LNCaP clone FGC (cell line): ENCODE measurements at places on chromosomes 16 and 17.

DNA sequence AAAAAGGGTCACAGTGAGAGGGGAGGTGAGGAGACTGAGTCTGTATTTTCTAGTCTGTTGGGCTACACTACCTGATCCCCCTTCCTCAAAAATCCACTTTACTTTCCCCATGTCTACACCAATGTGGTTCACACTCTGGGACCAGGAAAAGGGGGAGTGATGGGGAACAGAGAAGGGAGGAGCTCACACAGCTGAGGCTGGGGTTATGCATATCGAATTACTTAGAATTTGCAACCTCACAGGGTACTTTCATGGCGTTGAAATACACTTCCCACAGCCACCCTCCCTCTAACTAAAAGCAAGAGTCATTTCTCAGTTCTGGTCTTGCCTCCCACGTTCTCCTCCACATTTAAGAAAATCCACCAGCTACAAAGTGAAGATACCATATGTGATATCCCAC, 14.1 kb downstream of the MAPT start:
- no peak for DNase-seq

- DNase-seq, result no peak
Measured at GRCh38 chr16:46911038-46911437, 26.9 kb downstream of the GPT2 start.

DNA sequence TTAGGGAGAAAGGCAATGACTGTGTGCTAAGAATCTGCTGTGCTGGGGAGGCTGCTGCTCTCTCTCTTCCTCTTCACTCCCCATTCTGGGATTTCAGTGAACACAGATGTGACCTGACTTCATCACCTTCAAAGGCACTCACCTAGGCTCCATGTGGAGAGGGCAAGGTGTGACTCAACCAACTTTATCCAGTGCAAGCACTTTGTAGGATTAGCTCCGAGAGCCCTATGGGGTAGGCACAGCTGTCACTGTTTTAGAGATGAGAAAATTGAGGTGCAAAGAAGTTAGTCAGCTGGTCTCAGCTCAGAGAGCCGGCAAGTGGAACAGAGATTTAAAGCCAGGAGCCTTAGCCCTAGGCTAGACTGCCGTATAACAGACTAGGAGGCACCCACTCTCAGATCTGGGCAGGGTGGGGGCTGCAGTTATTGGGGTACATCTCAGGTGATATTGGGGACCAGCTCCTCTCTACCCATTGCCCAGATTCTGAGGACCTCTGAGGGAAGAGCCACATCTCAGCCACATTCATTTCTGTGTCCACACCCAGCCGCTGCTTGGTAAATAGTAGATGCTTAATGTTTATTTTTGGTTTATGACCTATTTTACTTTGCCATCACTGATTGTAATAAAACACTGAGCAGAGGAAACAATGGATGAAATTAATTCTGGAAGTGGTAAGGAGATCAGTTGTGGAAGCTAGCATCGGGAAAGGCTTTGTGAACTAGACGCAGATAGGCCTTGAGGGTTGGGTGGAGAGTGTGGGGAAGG, 138.8 kb downstream of the CCDC182 start:
- DNase-seq, result peak; percentile 26

DNA sequence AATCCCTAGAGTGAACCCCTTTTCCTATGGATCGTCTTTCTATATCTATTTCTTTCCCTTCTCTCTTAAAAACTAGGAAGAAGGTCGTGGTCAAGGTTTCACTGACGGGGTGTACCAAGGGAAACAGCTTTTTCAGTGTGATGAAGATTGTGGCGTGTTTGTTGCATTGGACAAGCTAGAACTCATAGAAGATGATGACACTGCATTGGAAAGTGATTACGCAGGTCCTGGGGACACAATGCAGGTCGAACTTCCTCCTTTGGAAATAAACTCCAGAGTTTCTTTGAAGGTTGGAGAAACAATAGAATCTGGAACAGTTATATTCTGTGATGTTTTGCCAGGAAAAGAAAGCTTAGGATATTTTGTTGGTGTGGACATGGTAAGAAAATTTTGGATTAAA, 9.6 kb downstream of the CYLD start:
- no peak for DNase-seq

GRCh38 chr17:21043296-21044232, 753 bp upstream of the USP22 start:
- peak; percentile 96 for DNase-seq

DNA sequence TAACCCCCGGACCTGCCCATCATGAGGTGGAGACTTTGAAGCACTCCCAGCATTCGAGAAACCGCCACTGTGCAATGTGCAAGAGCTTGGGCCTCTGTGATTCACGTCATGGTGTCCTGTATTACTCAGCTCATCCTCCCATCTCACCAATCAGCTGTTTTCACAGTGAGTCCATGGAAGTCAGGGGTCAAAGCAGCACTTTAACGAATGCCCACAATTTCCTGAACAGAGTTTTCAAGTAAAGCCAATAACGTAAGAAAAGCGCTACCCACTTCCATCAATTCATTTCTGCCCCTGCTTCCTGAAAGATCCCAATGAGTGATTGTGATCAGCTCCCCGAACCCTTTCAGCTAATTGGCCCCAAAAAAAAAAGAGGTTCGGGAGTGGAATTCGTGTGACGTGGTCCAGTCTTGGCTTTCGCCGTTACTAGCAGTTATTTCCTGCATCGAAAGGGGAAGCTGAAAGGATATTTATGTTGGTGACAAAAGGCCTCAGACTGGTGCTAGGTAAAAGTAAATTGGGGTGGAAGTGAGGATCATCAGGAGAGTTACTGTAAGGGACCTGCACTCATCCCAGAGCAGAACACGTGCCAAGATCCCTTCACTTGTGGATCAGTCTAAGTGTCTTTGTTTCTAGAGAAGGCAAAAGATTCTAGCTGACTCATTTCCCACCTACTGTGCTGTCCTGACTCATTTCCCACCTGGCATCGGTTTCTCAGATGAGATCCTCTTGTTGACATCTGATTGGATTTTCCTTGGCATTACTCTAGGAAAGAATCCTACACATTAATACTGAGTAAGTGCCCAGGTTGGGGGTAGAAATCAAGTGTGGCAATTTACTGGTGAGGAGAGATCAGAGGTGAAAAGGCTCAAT, 136.7 kb upstream of the NUDT7 start:
- DNase-seq, result no peak

DNA sequence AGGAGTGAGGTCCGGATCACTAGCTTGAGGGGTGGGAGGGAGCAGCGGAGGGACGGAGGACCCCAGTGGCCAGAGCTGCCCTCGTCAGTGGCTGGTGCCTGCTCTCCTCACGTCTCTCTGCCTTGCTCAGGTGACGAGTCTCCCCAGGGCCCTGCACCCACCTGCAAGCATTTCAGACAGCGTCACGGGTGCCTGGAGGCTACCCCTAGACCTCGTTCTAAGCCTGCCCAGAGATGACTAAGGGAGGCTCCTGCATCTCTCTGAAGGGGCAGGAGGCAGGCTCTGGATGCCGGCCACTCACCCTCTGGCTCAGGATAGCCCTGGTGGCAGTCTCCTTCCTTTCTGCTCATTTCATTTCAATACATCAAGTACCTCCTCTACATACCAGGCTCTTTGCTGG, 68.8 kb downstream of the MRC2 start:
- DNase-seq, result no peak

DNA sequence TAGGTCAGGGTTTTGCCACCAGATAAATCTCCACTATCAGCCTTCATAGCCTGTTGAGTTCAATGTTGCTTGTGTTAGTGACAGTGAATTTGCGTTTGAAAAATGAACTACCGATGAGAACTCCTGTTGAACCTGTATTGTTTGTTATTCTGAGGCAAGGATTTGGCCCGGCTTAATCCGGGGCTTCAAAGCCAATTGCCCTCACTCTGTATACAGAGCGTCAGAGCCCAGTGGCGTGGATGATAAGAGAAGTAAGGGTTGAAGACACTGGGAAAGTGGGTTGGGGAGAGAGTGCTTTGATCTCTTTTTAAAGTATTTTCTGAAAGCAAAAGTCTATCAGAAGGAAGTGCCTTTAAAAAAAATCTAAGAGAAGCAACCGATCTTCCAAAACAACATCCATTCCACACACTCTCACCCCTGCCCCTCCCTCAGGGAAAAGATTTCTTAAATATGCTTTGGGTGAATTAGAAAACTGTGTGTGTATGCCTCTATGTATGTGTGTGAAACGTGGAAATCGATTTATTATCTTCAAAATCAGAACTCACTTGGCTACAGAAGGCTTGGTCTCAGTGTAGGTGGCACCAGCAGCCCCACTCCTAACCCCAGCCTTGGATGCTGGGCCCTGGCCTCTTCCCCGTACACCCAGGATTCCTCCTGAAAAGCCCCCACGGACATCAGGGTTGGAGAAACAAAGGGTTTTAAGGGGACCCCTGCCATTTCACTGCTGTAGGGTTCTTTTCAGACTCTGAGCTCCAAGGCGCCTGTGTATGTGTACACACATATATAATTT, 8.8 kb downstream of the TBX4 start:
- no peak for DNase-seq

GRCh38 chr17:68060336-68060735, 24.8 kb downstream of the KPNA2 start:
- DNase-seq, result no peak

DNA sequence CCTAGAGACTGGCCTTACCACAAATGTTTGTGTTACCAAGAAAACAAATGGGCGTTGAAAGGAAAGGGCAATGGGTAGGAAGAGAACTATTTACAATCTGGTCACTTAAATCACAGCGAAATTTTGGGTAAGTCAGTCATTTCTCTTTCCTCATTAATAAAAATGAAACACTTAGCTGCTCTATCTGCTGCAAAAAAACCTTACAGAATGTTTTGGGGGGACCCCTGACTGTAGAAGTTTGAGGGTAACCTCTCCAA, 742 bp upstream of the NUTF2 start:
- no peak for DNase-seq

- DNase-seq, result no peak
Measured at GRCh38 chr17:50221864-50222545, 20.6 kb upstream of the COL1A1 start.

DNA sequence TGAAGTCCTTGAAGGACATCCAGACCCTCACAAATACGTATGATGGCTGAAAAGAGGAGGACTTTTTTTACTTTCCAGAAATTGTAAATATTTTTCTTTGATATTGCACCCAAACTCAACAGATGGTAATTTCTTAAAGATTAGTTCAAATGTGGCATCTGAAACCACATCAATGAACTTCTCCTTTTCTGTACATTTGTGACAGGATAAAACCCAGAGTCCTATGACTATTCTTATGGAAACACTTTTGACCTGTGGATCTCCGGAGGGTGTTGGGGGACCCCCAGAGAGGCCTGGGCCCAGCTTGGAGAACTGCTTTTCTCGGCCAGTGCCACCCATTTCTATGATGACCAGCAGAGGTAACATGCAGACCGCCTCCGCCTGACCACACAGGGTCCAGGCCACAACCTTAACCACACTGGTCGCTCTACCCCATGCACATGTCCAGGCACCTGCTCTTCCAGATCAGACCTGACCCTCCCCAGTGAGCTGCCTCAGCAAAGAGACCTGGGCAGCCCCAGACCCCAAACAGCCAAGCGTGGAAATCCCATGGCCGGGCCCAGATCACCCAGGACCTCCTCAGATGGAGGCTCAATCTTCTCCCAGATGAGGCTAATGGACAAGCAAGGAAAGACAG, 22.7 kb downstream of the RPH3AL start:
- no peak for DNase-seq

DNA sequence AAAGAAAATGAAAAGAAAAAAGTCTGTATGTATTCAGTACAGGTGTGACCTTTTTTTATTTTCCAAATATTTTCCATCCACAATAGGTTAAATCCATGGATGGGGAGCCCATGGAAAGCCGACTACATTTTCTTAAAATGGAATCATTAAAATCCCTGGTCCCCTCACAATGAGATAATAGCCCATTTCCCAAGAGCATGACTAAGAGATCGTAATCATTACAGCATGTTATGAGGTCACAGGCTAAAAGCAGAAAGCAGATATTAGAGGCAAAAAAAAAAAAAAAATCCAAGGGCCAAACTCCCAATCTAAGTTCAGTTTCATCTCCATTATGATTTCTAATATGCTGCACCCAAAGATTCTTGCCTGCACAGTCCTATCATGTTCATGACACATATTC, 44.7 kb downstream of the CYTH1 start:
- DNase-seq, result no peak

GRCh38 chr16:69276148-69277115, 34.7 kb upstream of the VPS4A start:
- no peak for DNase-seq

DNA sequence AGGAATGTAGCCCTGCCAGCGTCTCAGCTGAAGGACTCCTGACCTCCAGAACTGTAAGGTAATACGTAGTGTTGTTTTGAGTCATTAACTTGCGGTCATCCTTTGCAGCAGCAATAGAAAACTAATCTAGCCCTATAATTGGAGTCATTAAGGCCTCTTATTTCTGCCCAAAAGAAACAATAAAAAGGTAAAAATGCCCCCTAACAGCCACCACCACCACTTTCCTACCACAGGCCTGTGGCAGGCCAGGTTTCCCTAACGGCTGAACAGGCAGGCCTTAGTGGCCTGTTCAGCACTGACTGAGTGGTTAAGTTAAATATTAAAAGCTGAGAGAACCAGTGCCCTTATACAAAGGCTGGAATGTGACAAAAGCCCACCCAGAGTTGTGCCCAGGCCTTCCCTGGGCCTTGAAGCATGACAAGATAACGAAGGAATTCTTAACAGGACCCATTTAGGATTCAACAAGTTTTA, 286.5 kb upstream of the ERCC4 start:
- DNase-seq, result no peak

- DNase-seq, result no peak
Measured at GRCh38 chr16:57039148-57039812, 49.9 kb downstream of the NLRC5 start.

DNA sequence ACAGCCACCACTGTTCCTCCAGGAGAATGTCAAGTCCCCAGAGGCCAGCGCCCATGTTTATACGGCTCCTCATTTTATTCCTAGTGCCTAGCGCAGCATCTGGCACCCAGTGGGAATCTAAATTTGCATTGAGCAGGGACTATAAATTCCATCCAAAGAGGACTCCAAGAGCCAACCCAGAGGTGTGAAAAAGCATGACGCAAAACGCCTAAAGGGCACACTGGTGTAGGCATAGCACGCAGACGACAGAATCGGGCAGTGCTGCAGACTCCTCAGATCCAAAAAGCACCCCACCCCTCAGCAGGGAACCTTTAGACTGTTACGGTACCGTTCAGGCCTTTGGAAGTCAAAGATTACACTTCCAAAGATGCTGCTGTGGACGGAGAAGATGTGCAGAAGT, 19.5 kb downstream of the TEKT5 start:
- DNase-seq, result no peak

- DNase-seq, result no peak
Measured at GRCh38 chr17:77619326-77619725, 339.2 kb upstream of the TNRC6C start.
